NCI-H446 (cell line): ENCODE measurements at places on chromosomes 1 and 21.

DNA sequence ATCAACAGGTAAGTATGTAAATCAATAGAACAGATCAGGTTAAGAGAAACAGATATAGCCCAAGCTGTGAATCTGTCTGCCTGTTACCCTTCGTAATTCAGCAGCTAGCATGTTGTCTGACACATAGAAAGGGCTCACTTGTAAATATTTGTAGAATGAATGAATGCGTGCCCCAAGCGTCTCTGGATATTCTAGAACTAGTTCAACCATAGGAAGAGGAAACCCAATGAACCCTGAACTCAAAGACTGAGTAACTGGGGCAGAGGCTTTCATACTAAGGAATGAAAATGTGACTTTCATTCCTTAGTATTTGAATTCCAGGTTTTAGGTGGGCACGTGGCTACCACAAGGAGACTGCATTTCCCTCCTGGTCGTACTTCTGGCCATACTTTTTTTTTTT is 60.1 kb upstream of the SMYD2 start:
- DNase-seq = no peak

DNA sequence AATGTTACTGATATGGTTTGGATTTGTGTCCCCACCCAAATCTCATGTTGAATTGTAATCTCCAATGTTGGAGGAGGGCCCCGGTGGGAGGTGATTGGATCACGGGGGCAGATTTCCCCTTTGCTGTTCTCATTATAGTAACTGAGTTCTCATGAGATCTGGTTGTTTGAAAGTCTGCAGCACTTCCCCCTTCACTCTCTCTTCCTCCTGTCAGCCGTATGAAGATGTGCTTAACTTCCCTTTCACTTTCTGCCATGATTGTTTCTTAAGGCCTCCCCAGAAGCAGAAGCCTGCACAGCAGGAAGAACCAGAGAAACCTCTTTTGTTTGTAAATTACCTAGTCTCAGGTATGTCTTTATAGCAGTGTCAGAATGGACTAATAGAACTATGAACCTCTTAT is 28.4 kb downstream of the TRIM33 start:
- DNase-seq = no peak

DNA sequence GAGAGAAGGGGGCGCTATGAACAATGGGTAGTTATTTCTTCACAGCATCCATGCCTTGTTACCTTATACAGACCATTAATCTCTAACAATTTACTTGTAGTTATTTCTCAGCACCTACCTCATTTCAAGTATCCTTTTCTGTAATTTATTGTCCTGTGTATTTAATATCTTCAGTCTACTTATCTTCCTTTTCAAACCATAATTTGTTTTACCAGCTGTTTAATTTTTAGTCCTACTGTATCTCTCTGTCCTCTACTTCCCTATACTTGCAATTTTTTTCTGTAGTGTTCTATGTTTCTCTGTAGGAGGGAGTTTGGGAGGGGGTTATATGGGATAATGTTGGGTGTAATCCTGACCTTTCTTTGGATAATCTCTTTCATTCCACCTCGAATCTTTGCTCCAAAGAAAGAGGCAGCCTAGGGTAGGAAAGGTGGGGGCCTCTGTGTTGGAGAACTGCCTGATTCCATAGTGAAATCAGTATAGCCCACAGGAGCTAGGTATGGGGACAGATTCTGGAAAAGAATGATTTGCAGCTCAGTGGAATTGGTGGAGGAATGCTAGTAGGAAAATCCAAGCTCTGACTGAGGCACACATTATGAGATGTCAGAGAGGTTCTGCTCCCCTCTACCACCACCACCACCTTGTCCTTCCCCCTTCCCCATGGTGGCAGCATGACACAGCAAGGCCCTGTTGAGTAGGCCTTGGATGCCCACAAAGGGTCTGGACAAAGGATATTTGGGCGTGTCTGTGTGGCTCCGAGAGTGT is 642 bp downstream of the MLLT11 start:
- peak; percentile 18 for DNase-seq

- DNase-seq = no peak
Observed at GRCh38 chr1:171664976-171665375, 12.5 kb upstream of the MYOC start.

DNA sequence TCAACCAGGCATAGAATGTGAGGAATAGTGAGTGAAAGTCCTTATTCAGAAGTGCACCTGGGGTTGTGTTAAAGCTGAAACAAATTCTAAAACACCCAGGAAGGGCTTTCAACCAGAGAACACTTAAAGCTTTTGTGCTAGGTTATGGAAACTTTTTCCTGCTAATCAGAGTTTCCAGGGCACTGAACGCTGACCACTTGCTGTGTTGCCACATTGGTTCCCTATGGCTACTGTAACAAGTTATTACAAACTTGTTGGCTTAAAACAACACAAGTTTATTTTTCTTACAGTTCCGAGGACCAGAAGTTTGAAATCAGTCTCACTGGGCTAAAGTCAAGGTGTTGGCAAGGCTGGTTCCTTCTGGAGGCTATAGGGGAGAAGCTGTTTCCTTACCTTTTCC is 300.6 kb downstream of the HHAT start:
- no peak for DNase-seq
